ENCODE measurements at places on chromosomes 7 and 10. TPM values are rescaled to one million over a fixed set of nuclear protein-coding genes. Genes with fewer than 3 reads are reported as not detected.

DNA sequence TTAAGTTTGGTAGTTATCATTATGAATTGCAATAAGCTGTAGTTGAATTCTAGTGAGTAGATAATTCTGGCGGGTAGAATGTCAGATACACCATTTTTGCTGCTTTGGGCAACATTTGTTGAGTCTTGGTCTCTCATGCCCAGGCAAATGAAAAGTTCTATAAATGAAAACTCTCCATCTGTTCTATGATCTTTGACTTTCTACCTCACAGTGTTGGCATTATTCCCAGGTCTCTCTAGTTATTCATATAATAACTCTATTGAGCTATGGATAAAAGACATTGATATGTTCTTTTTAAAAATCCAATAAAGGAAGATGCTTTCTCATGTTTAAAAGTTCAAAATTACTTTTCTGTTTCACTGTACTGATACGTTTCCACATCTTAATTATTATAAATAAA, 415.3 kb upstream of the SEMA3D start:
- no peaks in the 10 kb centered on the region for H3K27me3 ChIP-seq
- H3K27ac ChIP-seq: no peak overlapping the region
- no peak for DNase-seq
- no peaks in the 10 kb centered on the region for H3K4me1 ChIP-seq

DNA sequence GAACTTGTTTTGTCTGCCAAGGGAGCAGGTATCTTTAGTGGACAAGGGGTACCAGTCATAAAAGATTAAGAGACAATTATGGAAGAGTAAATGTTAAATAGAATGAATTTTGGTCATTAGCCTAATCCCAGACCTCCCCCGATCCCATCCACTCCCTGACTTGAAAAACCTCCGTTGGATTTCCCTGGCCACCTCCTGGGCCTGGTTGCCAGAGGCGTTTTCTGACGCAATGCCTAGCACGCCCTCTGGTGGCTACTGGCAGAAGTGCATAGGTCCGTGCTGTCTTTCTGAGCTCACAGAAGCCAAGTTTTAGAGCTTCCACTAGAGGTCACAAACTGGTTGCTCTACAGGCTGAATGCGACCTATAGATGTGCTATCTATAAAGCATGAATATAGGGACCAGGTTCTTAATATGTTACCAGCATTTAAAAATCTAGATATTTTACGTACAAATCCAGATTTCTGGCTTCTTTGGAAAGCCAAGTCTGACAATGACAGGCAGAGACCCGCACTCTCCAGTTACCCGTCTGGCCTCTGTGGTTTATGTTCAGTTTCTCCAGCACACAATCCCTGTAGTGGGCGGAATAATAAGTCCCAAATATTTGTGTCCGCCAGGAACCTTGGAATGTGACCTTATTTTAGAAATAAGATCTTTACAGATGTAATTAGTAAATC, 39.8 kb downstream of the SPOCK2 start:
- DNase-seq: peak; percentile 91
- 0 out of 2 replicates have a peak, but pooled peaks cover 2% of the 10 kb centered on the region for H3K4me1 ChIP-seq
- no peak overlapping the region for H3K27ac ChIP-seq
- H3K36me3 ChIP-seq: no peaks in the 10 kb centered on the region
- no peak overlapping the region for H3K4me3 ChIP-seq

DNA sequence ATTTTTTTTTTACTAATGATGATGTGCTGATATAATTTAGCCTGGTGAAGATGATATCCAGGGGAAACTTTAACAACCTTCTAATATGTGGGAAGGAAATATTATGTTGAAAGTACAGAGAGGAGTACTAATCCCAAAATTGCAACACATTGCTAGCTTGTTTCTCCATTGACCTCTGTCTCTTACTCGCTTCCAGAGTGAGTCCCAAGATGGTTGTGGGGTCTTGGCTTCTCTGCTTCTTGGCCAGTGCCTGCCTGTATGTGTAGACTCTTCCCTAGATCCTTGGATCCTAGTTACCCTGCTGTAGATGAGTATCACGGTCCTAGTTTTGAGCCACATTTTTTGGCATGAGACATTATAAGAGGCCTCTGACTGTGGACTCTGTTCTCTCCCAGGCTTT, 17.5 kb downstream of the BMPER start:
- DNase-seq: no peak
- H3K4me1 ChIP-seq: no peaks in the 10 kb centered on the region
- H3K27ac ChIP-seq: no peak overlapping the region
- H3K4me3 ChIP-seq: no peak overlapping the region
- H3K36me3 ChIP-seq: no peaks in the 10 kb centered on the region
- no peaks in the 10 kb centered on the region for H3K27me3 ChIP-seq

DNA sequence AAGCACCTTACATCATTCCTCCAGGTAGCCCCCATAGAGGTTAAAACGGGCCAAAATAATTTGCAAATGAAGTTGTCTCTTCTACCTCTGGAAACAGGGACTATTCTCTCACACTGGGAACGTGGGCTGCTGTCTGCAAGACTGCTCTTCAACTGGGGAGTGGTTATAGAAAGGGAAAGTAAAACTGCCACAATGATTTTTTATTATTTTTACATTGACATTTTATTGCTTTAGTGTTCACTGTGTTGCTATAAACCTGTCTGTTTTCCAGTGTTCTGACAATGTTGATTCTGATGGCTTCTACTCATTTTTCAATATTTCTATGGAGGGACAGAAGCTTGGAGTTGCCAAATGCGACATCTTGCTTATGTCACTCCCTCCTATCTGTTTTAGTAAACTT, 115.1 kb upstream of the ANTXRL start:
- H3K4me1 ChIP-seq: no peaks in the 10 kb centered on the region
- H3K27me3 ChIP-seq: no peaks in the 10 kb centered on the region

- no peak overlapping the region for H3K4me3 ChIP-seq
- H3K27me3 ChIP-seq: no peaks in the 10 kb centered on the region
- H3K27ac ChIP-seq: no peak overlapping the region
- H3K4me1 ChIP-seq: no peaks in the 10 kb centered on the region
Observed at GRCh38 chr7:153010416-153010815, 250.9 kb downstream of the ACTR3B start.

Gene HOXA3
- total RNA-seq: not detected

Gene STEAP1B
- total RNA-seq: 3.2 TPM
